ENCODE measurements at places on chromosomes 16 and 17.

DNA sequence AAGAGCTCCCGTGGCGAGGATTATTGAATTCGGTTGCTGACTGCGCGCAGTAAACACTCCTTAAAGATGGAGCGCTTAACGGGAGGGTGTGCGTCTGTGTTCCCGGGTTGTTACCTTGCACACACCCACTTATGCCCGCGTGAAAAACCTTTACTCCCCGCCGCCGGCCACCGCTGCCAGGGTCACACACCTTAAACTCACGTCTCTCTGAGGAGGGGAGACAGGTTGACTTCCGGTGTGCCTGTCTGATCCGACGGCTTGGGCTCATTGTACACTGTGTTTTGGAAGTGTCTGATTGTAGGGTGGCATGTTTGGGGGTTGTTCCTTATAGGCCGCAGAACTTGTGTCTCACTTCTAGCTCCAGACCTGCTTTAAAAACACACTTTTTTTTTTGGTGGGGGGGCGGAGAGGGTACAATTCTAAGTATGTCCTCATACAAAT lies 66.8 kb downstream of the KPNA2 start:
- DNase-seq: no peak

GRCh38 chr17:19313066-19313745 lies 49.3 kb downstream of the B9D1 start:
- no peak for DNase-seq

GRCh38 chr17:63537001-63537400 lies 13.3 kb upstream of the DCAF7 start:
- no peak for DNase-seq

DNA sequence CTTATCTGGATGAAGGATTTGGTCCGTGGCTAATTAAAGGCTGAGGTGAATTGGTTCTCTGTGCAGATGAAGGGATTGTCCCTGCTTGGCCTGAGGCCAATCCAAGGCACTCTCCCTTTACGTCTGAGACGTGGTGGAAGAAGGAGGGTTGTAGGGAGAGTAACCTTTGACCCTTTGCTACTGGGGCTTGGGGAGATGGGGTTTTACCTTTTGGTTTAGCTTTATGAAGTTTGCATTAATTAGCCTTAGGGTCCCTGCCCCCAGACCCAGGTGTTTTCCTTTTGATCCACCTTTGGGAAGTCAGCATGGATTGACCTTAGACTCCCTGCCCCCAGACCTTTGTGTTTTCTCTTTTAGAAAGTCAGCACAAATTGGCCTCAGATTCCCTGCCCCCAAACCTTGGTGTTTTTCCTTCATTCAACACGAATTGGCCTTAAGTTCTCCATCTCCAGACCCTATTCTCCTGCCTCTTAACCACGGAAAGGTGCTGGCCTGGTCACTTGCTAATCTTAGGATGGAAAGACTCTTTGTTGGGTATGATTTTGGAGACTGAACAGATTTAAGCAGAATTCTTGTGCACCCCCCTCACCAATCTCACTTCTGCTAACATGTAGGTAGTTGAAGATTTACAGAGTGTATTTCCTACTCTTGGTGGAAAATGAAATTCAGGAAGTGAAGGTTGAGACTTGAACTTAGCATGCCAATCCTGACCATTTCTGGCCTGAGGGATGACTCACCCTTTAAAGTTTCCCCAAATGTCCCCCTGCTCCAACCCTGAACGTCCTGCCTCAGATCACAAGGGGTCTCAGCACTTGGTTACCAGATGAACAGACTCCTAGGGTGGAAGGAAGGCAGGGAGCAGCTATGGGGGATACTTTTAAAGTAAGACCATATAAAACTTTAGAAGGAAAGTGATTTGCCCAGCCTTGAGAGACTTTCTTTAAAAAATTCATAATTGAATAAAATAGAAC lies 23.1 kb upstream of the MMD start:
- DNase-seq: no peak

DNA sequence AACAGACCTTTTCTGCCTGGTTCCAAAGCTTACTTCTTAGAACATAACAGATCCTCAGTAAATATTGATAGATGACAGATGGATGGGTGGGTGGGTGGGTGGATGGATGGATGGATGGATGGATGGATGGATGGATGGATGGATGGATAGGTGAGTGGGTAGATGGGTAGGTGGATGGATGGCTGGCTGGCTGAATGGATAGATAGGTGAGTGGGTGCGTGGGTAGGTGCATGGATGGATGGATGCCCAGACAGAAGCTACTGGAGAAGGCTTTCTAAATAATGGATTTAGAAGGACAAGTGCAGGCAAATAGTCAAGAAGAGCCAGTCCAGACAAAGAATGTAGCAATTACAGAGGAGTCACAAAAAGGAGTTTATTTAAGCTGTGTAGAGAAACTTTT lies 19.6 kb downstream of the SCNN1G start:
- DNase-seq: no peak

DNA sequence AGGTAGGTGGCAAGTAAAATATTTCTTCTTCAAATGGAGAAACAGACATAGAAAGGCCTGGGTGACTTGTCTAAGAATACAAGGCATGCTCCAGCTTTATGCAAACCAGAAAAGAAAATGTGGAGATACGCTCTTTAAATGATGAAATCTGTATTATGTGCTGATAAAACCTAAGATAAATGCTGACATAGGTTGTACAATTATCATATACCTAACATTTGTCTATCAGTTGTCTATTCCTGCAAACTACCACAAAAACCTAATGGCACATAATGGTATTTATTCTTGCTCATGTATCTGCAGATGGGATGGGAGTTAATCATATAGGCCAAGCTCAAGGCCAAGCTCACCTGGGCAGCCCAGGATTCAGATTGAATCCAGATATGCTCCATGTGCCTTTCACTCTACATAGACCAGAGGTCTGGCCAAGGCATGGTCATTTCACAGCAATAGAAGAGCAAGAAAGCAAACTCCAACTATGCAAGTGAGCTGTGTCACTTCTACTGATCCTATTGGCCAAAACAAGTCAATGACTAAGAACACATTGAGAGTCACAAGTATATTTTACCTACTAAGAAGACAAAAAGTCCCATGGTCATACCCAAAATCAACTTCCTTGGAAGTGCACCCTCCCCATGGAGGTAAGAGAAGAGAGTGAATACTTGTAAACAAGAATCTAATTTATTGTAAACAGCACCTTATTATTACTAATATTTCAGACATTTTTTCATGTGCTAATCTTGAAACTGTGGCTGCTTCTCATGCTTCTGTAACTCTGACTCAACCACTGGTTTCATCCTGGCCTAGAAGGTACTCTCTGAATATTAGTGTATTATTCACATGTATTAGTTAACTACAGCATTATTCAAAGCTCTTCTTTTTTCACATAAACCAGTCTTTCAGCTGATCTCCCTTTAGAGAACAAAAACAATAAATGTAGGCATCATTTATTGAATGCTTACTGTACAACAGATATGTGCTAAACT lies 270.7 kb upstream of the SOX9 start:
- no peak for DNase-seq

DNA sequence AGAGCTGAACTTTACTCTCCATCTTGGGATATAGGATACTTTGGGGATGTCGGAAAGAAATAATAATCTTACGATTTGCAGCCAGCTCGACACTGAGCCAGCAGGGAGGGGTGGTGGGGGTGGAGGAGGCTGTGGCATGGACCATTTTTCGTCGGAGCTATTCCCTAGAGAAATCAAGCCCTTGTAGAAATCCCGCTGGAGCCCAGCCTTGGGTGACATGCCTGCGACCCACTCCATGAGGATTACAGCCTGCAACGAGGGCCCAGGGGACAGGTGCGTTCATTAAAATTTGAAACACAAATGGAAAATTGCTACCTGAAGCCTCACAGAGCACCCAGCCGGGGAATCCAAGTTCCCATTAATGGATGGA lies 82.8 kb upstream of the GSE1 start:
- no peak for DNase-seq

Measured in NCI-H1048 (cell line).